ENCODE measurements at places on chromosomes 1 and 21.

DNA sequence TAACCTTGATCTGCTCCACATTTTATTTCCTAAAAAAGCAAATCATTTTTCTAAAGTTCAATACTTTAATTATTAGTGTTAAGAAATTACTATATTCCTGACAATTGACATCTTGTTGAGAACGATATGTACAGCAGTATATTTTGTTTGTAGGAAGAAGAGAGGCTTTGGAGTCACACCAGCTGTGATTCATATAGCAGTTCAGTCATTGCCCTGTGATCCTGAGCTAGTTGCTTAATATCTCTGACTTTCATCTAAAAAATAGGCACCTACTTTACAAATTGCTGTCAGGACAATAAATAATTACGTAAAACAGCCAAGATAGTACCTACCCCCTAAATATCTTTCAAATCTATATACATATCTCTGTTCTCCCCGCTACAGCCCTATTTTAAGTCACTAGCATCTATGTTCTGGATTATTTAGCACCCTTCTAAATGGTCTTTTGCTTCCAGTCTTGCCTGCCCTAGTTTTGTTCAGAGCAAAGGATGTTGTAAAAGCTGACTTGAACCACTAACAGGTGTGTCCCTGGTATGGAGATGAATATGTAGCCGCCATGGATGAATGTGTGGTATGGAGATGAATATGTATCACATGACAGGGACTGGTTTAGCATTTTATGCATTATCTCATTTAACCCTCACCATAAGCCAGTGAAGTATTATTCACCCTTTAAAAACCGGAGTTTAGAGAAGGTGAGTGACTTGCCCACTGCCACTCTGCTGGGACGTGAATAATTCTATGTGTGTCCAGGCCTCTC, 42.2 kb downstream of the RNF220 start:
- DNase-seq: no peak

DNA sequence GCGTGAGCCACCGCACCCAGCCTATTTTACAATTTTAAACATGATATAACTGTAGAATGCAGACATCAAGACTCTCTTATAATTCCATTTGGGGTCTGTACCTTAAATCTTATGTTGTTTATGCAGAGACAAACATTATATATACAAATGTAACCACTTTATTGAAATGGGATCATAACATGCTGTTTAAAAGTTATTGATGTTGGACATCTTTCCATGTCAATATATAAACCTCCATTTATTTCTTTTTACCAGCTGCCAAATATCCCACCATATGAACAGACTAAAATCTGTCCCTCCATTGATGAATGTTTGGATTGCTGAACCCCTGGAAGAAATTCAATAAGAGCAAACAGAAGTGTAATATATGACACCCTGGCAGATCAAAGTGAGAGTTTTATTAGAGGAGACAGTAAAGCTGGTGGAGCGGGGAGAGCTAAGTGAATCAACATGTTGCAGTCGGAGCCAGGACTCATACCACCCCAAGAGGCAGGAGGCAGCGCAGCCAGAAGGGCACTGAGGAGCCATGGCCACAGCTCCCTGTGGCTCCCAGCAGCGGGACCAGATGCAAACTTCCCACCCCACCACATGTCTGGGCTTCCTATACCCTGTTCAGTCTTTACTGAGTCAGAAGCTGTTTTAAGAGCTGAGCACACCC, 4.7 kb upstream of the PCSK9 start:
- no peak for DNase-seq

GRCh38 chr1:34900775-34901502, 28.5 kb downstream of the DLGAP3 start:
- DNase-seq: no peak

DNA sequence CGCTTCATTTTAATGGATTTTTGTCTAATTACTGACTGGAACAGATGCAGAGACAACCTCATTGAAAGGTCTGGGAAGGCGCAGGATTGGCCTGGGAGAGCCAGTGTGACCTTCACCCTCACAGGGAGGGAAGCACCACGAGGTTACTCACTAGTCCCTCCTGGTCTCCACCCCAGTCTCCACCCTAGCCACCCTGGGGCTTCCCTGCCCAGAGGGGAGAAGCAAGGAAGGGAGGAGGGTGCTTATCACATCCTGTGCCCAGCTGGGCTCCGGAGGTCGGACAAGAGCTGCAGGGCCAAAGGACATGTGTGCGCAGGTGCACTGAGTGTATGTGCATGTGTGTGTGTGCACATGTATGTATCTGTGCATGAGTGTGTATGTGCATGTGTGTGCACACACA, 220.1 kb upstream of the VAMP3 start:
- DNase-seq: no peak

- DNase-seq: no peak
These were observed 79.6 kb upstream of the AK4 start for GRCh38 chr1:65068202-65069010.

DNA sequence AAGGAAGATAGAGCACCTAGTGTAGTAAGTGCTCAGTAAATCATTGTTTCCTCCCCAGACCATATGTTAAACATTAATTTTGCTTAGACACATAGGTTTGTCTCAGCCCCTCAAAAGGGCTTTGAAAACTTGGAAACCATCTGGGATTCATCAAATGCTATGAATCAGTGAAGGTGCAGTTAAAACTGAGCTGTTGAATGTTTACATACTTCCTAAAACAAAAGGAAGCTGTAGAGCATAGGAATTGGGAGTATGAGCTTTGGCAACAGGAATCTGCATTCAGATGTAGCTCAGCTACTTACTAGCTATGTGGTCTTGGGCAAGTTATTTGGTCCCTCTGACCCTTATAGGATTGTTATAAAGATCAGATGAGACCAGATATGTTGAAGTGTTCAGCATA, 18.7 kb upstream of the PODN start:
- DNase-seq: no peak

DNA sequence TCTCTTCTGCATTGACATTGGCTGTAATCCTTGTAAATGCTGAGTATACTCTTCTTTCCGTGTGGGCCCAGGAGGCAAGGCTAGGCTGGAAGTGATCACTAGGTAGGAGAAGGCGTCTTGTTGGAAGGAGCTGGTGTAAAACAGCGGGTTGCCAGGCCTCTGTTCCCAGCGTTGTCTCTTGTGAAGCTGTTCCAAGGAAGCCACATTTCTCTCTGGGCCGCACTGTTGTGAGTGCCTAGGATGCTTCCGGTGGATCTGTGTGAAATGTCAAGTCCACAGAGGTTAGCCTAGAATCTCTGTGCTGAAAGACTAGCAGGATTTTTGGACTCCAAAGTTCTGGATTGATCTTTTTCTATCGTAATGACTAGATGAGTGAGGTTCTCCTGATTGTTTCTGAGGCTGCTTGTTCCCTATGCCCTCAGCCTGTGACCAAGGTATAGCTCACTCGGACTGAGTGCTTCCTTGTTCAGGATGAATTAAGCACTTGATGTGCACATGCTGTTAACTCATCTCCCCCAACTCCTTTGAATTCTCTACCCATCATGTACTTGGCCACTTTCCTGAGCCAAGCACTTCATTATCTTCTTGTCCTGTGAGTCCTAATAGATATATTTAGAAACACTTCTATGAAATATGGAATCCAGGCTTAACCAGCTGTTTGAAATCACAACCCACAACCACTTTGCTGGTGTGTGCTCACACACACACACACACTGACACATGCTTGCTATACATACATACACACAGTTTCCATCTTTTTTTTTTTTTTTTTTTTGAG, 63.3 kb downstream of the PBX1 start:
- DNase-seq: no peak

DNA sequence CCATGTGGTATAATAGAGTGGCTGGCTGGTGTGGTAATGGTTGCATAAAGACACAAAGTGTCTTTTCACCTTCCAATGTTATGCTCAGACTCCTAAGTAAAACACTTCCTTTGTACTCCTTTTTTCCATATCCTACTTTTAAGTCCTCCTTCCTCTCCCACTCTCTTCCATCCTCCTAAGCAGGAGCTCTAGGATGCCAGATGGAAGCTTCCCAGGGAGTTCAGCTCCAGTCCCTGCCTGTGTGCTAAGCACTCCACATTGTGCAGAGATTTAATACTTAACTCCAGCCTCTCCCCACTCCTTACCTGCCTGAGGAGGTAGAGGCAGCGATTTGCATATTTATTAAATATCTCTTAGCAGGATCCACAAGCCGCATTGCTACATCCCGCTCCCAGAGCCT, 60.5 kb upstream of the IGSF21 start:
- DNase-seq: no peak

DNA sequence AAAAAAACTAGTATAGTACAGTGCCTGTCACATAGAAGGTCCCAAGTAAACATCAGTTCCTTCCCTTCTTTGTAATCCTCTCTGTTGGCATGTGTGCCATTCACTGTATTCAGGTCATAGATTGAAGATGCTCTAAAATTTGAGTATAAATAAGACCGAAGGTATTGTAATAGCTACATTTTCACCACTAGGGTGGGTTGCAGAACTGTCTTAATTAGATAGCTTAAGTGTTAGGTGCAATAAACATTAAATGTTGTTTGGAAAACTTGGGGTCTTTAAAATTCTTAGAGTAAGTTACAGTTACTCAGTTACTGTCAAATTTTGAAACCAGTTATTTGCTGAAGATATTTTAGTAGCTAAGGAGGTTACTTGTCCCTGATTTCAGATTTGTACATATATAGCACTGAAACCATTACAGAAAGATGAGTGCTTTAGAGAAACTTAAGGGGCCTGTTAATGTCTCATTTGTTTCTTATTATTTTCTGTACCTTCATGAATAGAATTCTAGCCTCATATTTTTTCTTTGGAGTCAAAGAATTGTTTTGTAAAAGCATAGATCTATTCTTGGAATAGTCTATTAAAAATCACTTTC, 24.3 kb downstream of the PER3 start:
- DNase-seq: peak; percentile 6

DNA sequence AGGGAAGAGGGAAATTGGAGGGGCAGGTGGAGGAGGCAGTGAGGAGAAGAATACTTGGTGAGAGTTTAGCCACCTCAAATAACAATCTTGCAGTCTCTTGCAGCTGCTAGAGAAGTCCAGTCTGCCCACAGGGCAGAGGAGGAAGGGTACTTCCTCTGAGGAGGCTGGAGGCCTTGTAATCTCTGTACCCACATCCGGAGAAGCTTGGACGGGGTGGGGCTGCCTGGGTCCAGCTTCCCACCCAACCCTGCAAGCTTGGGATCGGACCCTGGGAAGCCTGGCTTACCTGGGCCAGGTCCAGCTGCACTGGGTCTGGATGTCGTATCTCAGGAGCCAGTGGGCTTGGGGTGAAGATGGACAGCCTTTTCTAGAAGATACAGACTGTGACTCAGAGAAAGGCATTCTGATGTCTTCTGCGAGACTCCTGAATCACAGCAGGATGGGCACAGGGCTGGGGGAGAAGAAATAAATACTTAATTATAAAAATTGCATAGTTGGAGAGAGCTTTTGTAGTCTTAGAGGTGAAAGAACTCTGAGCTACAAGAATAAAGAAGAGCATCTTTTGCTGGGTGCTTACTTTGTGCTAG, 111.8 kb upstream of the JUN start:
- DNase-seq: no peak

GRCh38 chr1:221706876-221707582, 34.9 kb downstream of the DUSP10 start:
- DNase-seq: no peak

DNA sequence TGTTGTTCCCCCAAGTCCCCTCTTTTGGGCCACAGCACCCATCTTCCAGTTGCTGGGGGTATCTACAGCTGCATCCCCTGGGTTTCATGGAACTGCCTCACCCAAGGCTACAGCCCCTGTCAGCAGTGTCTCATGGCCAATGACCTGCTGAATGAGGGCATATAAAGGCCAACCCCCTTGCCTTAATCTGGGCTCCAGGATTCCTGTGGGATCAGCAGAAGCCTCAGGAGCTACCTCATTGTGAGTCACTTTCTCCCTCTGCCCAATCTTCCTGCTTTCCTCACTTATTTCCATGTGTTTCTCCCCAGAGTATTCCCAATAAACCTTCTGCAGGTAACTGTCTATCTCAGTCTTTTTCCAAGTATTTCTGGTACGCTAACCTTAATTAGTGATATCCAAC, 37.3 kb upstream of the SYT14 start:
- peak; percentile 59 for DNase-seq

GRCh38 chr1:72178266-72178665, 104.1 kb downstream of the NEGR1 start:
- DNase-seq: no peak

DNA sequence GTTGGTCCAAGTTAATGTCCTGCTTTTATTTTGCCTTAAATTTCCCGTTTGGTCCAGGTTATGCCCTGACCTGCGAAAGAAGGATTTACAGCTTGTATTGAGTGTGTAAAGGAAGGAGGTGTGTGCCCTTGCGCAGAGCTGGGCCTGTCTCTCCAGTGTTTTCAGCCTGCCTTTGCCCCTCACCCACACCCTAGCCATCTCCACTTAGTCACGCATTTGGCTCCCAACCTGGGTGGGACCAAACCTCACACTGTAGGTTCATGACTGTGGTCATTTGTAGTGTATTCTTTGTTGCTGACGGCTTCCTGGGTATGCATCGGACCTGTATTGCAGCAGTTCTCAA, 572 bp upstream of the SRSF10 start:
- peak; percentile 83 for DNase-seq

DNA sequence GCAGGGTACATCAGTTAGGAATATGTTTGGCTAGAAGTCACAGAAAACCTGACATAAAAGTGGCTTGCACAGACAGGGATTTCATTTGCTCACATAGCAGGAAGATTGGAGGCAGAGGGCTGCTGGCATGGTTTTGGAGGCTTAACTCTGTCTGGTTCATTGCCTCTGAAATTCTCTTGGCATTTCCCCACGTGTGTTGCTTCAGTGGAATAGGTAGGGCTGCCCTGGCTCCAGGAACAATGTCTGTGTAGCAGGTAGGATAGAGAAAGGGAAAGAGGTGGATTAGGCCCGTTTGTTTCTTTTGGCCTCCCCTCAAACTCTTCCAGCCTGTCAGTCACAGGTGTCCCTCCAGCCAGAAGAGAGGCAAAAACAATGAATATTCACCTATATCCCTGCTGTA, 20.5 kb upstream of the SIPA1L2 start:
- DNase-seq: no peak

GRCh38 chr1:8169364-8170058, 143.4 kb upstream of the ERRFI1 start:
- DNase-seq: peak; percentile 97

- peak; percentile 46 for DNase-seq
These were observed 4.1 kb upstream of the PCP4 start for GRCh38 chr21:39863111-39863510.

DNA sequence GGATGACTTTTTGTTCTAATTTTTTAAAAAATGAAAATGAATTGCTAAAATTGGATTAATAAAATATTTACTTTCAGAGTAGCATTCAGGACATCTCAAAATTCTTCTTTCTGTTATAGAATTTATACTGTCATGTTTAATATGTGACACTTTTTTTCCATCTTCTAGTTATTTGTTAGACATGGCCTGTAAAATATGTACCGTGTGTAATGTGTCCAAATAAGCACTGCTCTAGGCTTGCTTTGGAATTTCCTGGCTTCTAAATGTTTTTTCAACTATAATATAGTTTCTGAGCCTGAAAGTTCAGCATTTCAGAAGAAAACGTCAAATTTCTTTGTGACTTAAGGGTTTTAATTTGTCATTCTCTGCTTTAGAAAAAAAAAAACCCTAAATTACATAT, 243.6 kb downstream of the DNM3 start:
- no peak for DNase-seq
